AG09309 (cell line): ENCODE measurements at places on chromosomes 5 and 9.

- DNase-seq = no peak
These were observed 114.0 kb downstream of the JMY start for GRCh38 chr5:79349881-79350280.

- no peak for DNase-seq
These were observed 2.2 kb downstream of the DNAJB5 start for GRCh38 chr9:34991607-34992375.

DNA sequence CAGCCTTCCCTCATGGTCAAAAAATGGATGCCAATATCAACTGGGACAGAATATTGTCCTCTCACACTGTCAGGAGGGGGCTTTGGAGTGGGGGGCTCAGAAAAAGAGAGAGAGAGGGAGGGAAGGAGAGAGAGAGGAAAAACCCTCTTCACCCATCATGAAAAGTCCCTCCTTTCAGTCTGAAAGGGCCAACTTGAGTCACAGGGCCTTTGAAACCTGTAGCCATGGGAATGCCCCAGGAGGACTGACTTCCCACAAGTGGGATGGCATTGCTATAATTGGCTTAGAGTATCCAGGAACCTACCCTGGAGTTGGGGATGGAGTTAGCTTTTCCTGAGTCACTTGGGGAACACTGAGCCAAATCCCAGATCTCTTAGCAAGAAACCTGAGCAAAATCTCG is 41.2 kb downstream of the DNAJC21 start:
- no peak for DNase-seq

DNA sequence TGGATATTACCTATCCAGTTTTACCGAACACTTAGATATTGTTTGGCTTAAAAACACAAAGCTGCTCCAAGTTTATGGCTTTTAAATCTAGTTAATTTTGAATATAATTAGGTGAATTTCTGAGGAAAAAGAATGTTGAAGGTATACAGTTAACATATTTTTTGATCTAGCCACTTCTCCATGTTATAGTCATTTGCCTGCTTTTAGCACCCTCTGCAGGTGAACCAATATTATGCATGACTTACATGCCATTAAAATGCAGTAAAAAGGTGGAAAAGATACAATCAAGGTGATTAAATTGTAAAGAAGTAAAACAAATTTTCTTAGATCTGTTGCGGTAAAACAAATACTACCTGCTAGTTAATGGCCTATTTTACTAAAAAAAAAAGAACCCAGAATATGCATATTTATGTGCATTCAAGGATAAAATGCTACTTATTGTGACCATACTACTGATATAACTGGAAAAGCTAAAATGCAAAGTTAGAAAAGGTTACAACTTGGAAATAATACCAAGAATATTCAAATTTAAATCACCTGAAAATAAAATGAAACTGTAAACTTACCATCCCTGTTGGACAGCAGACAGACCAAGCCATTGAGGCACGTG is 132.1 kb downstream of the AP3B1 start:
- DNase-seq = peak; percentile 5

GRCh38 chr5:16383544-16384052 is 82.0 kb downstream of the ZNF622 start:
- DNase-seq = no peak

GRCh38 chr9:33517373-33517772 is 6.7 kb upstream of the ANKRD18B start:
- no peak for DNase-seq

- DNase-seq = no peak
These were observed 92.8 kb upstream of the RAD23B start for GRCh38 chr9:107190061-107190935.

- DNase-seq = no peak
These were observed 3.7 kb downstream of the GRM6 start for GRCh38 chr5:178991190-178992145.

DNA sequence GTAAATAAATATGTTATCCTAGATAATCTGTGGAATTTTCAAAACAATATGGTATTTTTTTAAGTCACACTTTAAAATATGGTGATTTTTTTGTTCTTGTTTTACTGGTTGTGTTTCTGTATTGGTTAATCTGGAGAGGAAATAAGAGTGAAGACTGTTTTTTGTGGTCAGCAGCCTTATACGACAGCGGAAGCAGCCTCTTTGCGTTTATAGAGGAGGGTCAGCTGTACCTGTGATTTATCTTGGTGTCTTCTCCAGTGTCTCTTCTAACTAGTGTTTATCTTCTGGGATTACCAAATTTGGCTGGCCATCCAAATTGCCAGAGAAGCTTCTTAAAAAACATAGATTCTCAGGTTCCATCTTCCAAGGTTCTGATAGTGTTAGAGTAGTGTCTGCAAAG is 58.7 kb downstream of the ICE1 start:
- DNase-seq = no peak

DNA sequence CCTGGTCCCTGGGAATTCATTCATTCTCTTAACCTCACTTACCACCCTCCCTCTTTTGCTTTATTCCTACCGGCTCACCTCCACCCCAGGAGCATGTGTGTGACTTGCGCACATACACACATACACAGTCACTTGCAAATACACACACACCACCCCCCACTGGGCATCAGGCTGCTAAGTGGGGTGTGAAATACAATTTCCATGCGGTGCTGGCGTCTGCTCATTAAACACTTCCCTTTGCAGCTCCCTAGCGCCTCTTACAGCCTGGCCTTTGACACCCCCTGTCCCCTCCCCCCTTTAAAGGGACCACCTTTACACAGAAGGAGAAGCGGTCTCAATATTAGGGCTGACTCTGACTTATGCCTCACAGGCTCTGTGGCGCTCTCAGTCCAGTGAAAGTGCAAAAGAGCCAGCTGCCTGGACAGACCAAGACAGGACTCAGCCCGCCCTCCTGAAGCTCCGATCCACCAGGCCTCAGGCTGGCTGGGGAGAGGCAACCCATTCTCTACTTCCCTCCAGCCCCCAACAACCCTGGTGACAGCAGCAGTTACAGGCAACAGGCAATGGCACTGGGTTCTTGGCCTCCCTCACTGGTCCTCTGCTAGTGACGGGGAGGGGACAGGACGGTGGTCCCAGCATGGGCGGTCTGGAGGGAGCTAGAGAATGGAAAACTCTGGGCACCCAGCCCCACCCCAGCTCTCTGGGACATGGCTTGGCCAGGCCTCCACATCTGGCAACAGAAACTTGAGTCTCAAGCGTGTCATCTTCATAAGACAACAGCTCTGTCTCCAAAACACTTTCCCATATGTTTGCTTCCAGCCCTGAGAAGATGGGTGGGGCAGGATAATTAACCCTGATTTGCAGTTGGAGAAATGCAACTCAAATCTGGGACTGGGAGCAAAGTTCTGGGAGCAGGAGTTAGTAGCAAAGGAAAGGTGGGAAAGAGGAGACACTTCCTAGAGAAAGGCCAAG is 12.0 kb downstream of the ENHO start:
- no peak for DNase-seq

DNA sequence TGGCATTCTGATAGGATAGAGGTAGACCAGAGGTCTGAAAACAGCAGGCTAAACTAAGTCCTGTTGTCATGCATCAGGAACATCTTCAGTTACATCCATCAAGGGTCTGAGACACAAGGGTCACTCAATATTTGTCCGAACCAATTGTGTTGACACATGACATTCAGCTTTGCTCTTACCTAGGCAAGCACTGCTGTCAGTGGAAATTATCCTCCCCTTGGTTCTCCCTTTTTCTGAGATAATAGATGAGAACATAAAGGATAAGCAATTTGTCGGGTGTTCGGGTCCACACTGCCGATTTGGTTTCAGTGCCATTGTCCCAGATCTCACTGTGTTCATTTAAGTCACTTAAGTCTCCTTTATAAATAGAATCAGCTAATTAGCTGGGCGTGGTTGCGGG is 148.3 kb upstream of the MSX2 start:
- DNase-seq = no peak

DNA sequence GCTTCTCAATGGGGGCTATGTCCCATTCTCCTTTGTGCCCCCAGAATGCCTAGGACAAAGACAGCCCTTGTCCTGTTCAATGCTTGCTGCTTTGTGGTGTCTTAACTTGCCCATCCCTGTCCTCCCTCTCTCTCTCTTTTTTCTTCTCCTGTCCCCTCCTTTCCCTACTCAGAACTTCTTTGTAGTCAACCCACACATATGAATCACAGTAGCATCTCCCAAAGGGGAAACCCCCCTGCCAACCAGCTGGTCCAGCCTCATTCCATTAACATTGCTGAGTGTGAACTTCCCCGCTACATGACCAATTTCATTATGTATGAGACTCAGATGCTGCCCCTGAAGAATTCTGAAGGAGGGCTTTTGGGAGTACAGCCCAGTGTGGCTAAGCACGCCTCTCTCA is 408.3 kb downstream of the ENC1 start:
- peak; percentile 67 for DNase-seq

DNA sequence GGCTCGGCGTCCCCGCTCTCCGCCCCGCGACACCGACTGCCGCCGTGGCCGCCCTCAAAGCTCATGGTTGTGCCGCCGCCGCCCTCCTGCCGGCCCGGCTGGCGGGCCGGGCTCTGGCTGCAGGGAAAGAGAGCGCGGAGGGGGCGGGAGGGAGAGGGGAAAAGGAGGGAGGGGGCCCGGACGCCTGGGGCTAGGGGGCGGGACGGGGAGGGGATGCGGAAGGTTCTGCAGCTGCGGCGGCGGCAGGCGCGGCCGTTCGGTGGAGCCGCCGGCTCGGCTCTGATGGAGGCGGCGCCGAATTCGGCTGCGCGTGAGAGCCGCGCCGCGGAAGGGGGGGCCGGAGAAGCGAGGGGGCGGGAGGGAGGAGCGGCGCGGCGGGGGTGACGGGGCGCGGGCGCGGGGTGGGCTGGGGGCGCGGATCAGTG is at the start of gene MARCHF11:
MARCHF11 (minus strand) TSS at position 281 of the 425 bp plus-strand sequence; CDS start at position 65, 216 bp downstream.
- no peak for DNase-seq

- DNase-seq = no peak
These were observed 1.1 kb downstream of the MAPKAP1 start for GRCh38 chr9:125705893-125706292.

DNA sequence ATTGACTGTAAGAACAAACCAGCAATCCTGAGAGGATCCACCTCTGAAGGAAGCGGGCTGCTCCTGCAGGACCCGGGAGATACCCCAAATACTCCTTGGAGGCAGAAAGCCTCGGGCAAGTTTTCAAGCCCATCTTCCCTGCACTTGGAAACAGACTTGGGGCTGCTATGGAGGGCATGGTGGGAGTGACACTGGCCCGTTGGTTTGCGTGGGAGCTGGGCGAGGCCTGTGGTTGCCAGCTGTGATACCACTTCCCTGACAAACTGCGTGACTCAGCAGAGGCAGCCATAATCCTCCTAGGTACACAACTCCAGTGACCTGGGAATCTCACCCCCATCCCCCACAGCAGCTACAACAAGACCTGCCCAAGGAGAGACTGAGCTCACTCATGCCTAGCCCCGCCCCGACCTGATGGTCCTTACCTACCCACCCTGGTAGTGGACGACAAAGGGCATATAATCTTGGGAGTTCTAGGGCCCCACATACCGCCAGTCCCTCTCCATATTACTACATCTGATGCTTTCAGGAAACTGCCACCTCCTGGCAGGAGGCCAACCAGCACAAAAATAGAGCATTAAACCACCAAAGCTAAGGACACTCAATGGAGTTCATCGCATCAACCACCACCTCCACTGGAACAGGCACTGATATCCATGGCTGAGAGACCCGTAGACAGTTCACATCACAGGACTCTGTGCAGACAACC is 38.1 kb upstream of the VLDLR start:
- DNase-seq = no peak

- DNase-seq = no peak
These were observed 143.5 kb upstream of the PRR16 start for GRCh38 chr5:120320626-120321025.
